CD4-positive, alpha-beta T cell treated with Interferon gamma for 1 hour (primary cell): ENCODE measurements at places on chromosomes 4 and X.

DNA sequence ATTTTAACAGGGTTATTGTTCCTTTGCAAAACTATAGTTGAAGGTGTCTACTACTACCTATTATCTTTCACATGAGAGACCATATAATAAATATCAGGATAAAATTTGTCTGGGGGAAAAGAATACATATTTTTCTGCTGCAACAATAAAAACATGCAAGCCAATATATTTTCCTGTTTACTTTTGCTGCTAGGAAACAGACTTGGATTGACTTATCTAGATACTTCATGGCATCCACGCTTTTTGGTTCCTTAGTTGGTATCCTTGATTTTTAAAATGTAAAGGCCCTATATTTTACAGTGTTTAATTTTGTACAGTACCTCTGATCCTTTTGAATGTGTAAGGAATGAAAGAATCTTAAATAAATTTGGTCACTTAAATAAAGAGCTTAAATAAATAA is 150.6 kb downstream of the GPC3 start:
- DNase-seq = no peak

- DNase-seq = no peak
Observed at GRCh38 chr4:118141240-118141639, 107.0 kb downstream of the NDST3 start.

DNA sequence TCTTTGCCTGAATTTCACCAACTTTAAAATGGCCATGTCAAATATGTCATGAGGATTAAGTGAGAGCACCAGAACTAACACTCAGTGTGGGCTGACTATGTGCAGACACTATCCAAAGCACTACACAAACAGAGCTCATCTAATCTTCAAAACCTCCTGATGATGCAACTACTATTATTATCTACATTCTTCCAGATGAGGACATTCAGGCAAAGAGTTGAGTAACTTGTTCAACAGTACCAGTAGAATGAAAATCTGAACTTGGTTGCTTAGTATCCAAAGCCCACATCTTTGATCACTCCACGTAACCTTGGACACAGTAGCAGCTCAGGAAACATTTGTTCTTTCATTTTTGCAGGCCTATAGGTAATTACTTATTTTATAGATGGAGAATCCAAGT is 90.1 kb downstream of the ATP8A1 start:
- DNase-seq = no peak

DNA sequence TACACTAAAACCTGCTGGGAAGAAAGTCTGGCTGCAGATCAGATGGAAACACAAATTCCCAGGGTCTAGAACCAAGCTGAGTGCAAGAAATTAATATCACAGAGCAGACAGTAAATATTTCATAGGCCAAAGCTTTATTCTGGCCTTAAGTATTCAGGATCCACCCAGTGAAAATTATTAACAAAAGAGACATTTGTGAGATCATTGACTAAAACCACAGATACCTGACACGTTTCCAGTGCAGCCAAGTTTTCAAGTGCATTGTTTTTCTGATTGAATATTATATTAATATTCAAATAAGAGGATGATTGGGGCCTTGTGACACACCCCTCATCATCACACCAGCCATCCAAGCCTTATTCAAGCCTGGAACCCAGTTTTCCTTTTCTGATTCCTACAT is 10.3 kb downstream of the ELOVL6 start:
- no peak for DNase-seq

GRCh38 chr4:165971933-165972332 is 98.9 kb downstream of the TLL1 start:
- no peak for DNase-seq

DNA sequence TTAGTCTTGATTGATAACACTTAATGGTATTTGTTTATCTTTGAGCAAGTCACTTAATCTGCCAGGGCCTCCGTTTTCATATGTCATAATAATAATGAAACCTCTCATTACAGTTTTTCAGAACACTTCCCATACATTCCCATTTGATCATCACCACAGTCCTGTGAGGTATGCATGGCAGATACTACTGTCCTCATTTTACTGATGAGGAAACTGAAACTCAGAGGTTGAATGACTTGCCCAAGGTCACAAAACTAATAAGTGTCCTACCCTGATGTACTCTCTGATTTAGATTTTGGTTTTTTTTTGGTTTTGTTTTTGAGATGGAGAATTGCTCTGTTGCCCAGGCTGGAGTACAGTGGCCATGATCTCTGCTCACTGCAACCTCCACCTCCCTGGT is 25.7 kb downstream of the ZFX start:
- DNase-seq = no peak

DNA sequence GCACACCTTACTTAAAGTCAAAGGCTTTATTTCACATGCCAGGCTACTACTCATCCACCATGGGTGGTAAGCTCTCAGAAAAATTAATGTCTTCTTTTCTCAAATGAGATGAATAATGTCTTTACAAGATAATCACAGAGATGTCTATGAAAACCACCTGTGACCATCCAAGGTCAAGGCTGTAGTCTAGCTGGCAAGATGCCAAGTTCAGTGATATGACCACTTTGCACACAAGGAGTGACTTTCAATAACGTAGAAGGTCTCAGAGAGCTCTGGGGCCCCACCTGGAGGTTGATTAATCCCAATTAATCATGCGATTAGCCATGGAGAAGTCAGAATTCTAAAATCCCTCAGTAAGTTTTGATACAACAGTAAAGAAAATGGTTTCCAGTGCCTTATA is 20.5 kb downstream of the ANOS1 start:
- DNase-seq = no peak

- DNase-seq = no peak
Observed at GRCh38 chr4:150063128-150063527, 15.1 kb upstream of the DCLK2 start.

DNA sequence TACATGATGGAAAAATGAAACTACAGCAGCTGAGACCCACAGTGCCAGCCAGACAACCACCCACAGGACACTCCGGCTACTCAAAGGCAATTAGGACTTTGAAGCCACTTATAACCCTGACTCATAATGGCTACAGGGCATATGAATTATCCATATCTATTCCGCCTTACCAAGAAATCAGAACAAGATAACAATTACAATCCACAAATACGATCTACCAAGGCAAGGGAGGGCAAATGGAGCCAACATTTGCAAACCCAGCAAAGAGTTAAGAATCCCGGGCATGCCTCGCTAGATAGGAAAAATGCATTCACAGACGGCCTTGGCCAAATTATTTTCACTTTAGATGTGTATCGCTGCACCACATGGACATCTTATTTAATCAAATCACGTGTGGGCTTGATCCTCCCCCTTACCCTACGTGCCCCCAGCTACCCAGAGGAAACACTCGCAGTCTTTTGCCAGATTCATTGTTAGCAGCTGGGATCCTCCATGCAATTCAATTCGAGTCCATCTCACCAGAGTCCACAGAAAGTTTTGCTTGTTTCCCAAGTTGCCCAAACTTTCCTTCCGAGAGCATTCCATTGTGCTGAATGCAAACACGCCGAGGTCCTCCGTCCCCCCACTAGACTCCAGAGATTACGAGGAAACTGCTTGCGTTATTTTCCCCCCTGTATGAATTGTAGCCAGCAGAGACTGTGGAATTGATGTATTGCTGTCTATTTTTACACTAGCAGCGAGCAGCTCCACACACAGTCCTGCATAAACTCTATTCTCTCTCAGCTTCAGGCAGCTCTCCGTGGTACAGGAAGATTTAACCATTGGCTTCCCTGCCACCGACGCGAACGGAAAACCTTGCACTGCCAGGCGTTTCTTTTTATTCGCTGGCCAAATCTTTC is 1.2 kb downstream of the PPARGC1A start:
- DNase-seq = no peak

- no peak for DNase-seq
Observed at GRCh38 chr4:185332575-185333464, 62.9 kb downstream of the LRP2BP start.

DNA sequence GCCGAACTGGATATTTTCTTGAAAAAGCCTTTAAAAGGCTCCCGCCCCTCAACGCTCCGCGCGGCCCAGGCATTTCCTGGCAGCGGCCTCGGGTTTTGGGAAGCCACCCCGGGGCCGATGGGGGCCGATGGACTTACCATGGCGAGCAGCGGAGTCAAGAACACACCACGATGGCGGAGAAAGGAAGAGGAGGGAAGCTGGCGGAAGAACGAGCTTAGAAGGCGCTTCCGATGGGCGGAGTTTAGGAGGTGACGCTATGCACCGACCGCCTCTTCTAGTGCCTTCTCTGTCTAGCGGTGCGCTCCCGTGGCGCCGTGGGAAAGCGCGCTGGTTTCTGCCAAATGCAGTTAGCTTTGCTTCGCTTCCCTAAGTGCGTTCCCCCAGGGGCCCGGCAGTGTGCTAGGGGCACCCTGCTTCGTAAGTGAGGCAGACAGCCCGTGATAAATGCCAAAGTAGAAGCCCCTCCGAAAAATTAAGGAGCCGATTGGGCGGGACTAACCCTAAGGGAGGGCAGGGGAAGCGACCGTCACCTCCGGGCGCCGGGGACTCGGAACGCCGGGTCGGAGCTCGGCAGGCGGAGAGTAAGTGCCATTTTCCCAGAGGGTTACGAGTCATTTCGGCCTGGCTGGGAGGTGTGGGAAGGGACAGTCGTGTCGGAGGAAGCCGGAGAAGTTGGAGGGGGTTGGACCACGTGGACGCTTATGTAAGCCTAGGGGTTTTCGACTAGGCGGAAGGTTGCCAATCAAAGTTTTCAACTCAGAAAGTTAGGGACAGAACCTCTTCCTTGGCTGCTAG is at the start of gene RPL39:
RPL39 (minus strand) TSS at position 194 of the 795 bp plus-strand sequence; CDS start at position 140, 54 bp downstream.
- DNase-seq = peak; percentile 88

DNA sequence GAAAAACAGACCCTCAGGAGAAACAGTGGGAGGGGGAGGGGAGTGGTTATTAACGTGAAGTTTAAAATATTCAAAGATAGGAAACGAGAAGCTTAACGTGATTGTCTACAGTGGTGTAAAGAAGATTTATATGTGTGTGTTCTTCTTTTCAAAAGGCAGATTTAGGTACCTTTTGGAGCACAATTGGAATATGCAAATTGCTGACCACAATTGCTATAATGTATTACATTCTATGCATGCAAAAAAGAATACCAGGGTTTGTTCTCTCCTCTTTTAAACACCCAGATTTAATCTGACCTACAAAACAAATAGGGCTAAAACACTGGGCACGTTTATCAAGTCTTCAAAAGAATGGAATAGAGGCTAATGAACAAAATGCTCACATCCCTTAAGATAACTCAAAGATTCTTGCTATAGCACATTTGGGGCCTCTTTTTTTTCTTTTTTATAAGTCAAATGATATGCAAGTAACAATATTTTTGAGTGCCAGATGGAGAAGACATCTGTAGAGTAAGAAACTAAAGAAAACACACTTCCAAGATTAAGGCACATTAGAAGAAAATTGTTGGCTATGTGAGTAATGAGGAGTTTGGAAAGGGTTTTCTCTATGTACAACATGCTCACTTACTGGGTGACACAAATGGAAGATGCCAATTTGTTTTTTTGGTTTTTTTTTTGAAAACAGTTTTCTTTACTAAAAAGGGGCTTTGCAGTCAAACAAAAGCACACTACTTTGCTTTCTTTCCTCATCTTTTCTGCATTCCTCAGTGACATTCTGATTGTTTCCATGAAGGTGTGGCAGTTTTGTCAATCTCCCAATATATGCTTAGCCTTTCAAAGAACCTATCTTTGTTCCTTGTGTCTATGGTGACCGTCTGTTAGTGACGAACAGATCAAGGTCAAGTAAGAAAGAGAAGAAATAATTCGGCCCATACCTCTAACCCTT is 240.3 kb downstream of the PALLD start:
- no peak for DNase-seq

GRCh38 chr4:151905197-151905596 is 144.4 kb upstream of the GATB start:
- no peak for DNase-seq

- no peak for DNase-seq
Observed at GRCh38 chrX:71183341-71183740, 38.7 kb downstream of the NLGN3 start.

DNA sequence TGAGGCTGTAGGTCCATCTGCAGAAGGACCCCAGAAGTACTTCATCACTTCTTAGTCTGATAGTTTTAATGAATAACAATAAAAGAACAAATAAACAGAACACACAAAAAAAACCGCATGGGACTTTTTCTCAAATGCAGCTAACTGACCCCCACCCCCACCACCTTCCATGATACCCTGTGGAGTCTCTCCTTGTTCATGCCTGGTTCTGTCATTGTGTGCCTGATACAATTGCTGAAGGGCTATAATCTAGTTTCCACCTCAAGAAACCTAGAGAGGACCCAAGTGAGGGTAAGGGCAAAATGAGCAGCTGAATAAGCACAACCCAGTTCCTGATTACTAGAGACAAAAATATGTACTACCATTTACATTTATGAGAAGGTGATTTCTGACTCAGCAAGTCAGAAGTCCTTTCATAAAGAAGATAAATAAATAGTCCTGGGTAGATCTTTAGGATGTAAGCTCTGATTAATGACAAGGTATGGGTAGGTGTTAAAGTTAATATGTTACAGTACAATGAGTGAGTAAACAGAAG is 155.1 kb downstream of the TMA16 start:
- DNase-seq = no peak

- DNase-seq = no peak
Observed at GRCh38 chr4:73335679-73336078, 68.4 kb upstream of the ALB start.

DNA sequence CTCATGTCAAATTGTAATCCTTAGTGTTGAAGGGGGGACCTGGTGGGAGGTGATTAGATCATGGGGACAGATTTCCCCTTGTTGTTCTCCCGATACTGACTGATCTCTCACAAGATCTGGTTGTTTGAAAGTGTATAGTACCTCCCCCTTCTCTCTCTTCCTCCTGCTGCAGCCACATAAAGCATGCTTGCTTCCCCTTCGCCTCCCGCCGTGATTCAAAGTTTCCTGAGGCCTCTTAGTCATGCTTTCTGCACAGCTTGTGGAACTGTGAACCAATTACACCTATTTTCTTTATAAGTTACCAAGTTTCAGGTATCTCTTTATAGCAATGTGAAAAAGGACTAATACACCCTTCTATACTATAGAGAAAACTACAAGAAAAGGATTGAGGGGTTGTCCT is 1170.5 kb upstream of the AGA start:
- no peak for DNase-seq

DNA sequence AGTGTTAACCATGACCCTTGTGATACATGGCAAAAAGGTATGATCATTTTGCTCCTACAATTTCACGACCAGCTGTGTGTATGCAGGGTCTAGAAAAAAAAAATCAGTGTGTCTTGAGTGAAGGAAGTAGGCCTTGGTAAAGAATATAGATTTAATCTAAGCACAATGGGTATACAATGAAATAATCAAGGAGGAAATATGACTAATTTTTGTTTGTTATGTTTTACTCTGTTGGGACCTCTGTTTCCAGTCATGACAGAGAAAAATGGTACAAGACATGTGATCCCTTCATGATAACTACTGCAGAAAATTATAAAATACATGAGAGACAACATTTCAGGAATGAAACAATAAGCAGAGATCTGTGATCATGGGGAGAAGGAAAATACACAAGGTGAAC is 835.5 kb downstream of the PDHA2 start:
- no peak for DNase-seq

DNA sequence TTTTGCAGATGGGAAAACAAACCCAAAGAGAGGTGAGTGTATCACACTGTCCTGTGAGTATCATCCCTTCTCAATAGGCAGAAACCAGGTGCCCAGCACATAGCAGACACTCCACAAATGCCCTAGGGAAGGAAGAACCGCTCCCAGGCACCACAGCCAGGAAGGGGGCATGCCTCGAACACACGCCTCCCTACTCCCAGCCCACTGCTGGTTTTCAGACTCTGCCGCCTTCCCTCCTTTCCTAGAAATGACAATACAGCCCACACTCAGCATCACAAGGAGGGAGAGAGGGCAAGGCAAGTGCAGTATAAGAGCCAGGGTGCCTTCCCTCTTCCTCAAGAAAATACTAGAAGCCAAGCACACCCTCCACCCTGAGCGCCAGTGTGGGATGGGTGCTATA is 16.2 kb downstream of the JAKMIP1 start:
- DNase-seq = no peak
